LoVo (cell line): ENCODE measurements at places on chromosomes 7 and 10.
A peak's percentile ranks its signal among the peaks of the same experiment; 100 is the strongest.

DNA sequence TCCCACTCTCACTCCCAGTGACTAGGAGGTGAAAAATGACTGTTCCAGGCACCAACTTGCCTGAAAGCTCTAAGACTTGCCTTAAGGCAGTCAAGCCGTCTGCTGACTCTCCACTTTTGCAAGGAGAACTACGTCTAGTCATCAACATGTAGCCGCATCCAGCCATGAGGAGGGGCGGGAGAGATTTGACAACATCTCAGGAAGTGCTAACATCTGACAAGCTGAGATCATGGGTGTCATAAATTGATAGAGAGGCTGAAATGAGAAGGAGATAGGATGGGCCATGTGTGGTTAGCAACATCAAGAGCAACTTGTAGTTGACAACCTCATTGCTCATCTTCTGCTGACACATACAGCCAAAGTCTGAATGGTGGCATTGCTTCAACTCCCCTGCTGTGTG lies 9.0 kb upstream of the TBXAS1 start:
- no peak for DNase-seq

- no peak for DNase-seq
Measured at GRCh38 chr10:49089557-49090188, 25.6 kb downstream of the VSTM4 start.

- peak; percentile 52 for DNase-seq
Measured at GRCh38 chr7:142626420-142627035, 122.7 kb upstream of the PRSS1 start.

DNA sequence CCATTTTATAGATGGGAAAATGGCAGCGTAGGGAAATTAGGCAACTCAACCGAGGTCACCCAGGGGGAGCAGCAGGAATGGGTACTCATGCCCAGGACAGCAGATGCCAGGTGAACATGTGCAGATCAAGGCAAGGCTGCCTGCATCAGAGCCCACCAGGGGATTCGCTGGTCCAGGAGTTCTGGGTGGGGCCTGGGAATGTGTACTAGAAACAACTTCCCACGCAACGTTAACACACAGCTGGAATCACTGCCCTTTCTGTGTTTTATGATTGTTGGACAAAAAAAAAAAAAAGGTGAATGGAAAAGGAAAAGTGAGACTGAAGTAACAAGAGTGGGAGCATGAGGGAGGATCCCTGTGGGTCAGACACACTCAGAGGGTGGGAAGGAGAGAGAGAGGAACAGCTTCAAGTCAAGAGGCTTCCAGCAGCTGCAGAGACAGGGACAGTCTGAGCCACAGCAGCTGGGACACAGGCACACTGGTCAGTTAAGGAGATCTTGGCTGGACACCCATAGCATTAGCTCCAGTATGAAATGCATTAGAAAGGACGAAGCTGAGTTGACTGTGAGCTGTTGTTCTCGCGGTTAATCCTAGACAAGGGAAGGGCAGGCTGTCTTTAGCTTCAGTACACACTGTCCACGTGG lies 187.9 kb upstream of the INHBA start:
- DNase-seq, result no peak

- DNase-seq, result no peak
Measured at GRCh38 chr10:124476043-124476725, 14.6 kb downstream of the LHPP start.
